ENCODE measurements at places on chromosomes 5 and 9.

- DNase-seq, result no peak
Measured at GRCh38 chr5:73826301-73827105, 200.5 kb downstream of the ARHGEF28 start.

DNA sequence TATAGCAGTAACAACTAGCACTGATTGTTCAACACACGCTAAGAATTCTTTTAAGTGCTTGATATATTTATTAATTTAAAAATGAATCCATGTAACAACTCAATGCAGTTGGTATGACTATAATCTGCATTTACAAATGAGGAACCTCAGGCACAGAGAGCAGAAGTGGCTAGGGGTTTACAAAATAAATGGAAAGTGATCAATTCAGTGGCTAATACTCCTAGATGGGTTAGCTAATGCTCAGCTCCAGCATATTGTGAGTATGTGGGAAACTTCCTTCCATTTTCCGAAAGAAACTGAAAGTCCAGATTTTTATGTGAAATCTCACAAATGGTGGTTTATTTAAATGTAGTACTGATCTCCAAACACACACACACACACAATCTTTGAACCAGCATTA, 128.0 kb downstream of the RFX3 start:
- DNase-seq, result no peak

DNA sequence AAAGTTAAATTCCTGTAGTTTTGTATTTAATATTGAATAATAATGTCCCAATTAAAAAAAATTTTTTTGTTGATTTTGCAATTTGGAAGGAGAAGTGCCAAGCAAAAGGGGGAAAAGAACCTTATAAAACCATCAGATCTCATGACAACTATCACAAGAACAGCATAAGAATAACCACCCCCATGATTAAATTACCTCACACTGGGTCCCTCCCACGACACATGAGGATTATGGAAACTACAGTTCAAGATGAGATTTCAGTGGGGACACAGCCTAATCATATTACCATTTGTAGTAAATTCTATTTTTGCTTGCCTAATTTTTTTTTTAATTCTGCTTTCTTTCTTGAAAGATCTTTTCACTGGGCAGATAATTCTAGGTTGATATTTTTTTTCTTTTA, 33.4 kb upstream of the FCHO2 start:
- no peak for DNase-seq

DNA sequence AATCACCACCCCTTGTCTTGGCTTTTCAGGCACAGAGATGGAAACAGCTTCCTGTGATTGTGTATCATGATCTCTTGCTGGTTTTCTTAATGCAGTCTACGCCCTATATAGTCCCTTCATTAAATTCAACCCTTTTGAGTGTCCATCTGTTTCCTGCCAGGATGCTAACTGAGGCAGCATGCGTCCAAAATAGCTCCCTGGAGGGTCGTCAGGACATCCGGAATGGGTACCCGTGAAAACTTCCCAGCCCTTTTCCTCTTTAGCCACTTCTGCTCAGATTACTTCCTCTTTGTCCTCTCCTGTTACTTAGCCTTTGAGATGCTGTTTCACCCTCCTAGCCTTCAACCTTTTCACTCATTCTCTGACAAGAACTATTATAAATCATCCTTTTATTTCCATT, 79.8 kb upstream of the KLF9 start:
- DNase-seq, result no peak

DNA sequence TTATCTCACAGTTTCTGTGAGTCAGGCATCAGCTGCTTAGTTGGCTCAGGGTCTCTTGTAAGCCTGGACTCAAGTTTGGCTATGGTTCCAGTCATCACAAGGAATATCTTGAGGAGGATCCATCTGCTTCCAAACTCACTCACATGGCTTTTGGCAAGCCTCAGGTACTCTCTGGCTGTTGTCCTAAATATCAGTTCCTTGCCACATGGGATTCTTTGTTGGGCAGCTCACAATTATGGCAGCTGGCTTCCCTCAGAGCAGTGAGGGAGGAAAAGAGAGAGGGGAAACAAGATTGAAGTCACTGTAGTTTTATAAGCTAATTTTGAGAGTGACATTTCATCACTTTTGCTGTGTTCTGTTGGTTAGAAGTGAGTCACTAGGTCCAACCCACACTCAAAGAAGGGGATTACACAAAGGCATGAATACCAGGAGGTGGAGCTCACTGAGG, 144.5 kb downstream of the GCNT1 start:
- DNase-seq, result no peak

GRCh38 chr9:99181621-99182020, 40.1 kb downstream of the ALG2 start:
- no peak for DNase-seq

GRCh38 chr9:100641166-100641565, 63.3 kb downstream of the CAVIN4 start:
- no peak for DNase-seq

DNA sequence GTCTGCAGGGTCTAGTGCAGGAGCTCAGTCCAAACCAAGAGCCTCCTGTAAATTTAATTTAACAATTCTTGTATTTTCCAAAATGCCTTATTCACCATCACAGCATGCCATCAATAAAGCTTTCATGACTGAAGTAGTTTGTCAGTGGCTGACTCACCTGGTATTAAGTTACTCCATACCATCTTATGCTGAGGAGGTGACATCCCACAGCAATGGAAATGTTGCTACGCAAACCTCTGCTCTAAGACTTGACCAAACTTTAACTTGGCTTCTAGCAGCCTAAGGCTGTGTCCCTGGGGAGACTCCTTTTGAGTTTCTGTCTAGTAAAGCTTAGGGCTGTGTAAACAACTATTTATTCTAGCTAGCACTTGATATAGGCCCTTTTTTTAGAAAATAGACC, 1231.3 kb upstream of the CDH18 start:
- no peak for DNase-seq

DNA sequence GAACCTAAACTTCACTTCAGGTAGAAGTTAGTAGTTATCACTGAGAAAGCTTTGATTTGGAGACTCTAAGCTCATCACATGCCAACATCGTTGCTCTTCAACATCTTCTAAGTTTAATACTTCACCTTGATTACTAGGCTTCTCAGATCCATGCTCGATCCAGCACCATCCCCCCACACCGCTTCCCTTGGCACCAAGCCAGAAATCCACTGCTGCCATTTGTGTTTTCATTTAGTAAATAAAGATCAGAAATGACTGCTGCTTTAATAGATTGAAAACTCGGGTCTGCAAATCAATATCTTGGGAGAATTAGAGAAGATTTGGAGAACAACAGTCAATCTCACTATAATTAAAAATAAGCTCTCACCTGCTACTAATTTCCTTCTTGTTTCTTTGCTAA, 214.7 kb upstream of the NR4A3 start:
- DNase-seq, result no peak

- no peak for DNase-seq
Measured at GRCh38 chr5:62231576-62231975, 74.4 kb upstream of the KIF2A start.

DNA sequence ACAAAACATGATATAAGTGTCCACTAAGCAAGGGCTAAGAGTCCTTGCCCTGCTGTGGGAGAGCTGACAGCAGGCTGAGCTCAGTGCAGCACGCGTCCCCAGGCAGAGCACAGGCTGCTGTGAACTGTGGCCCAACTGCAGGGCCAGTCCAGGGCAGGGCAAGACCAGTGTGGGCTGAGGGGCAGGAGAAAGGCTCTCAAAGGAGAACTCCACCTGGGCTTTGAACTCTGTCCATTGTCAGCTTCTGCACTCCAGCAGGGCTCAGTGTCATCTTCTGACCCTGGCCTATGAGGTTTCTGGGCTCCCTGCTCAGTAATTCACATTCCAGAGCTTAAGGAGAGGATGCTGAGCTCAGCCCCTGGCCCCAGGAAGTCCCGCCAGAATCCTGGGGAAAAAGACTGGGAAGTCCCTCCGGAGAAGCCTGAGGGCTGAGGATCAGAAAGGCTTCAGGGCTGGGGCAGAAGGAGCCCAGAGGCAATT, 37.4 kb downstream of the LHFPL2 start:
- DNase-seq, result no peak

GRCh38 chr9:135280666-135281065, 193.2 kb downstream of the OLFM1 start:
- no peak for DNase-seq

GRCh38 chr5:68015381-68016302, 199.9 kb upstream of the PIK3R1 start:
- DNase-seq, result no peak
